Stimulated activated CD8-positive, alpha-beta memory T cell treated with anti-CD3 and anti-CD28 coated beads, Interleukin-2, amount 100 ng/mL, for 1 hour (primary cell): ENCODE measurements at places on chromosomes 16 and 17.

GRCh38 chr17:7951143-7951792, 19.3 kb downstream of the CNTROB start:
- DNase-seq: no peak

GRCh38 chr17:56497132-56497531, 96.4 kb upstream of the NOG start:
- no peak for DNase-seq

DNA sequence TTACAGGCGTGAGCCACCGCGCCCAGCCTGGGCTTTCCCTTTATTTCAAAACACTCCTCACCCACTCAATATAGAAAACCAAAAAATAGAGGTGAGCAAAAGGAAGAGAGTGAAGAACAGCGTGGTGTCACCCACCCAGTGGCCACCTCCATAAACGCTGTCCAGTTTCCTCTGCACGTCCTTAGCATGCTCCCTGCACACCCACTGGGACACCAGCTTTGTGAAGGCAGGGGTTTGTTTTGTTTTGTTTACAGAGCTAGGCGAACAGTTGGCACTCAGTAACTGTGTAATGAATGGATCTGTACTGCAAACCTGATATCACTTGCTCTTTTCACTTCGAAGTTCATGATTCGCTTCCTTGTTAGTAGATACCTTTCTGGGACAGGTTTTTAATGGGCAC, 73.0 kb downstream of the PRKCB start:
- no peak for DNase-seq

DNA sequence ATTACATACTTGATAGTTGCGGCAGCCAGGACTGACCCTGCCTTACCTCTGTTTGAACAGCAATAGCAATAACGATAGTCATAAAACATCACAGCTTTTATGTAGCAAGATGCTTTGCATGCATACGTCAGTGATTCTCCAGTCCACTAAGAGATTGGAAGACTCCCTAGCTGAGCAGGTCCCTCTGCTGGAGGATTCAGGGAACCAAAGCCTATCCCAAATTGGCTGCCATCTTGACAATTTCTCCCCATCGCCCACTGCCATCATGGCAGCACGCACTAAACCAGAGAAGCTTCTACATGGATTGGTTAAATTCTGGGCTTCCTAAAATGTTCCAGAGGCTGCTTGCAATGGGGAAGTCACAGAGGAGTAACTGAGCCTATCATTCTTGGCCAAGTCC, 360.6 kb upstream of the XYLT1 start:
- no peak for DNase-seq

GRCh38 chr17:61505846-61506627, 53.8 kb downstream of the TBX4 start:
- DNase-seq: no peak

DNA sequence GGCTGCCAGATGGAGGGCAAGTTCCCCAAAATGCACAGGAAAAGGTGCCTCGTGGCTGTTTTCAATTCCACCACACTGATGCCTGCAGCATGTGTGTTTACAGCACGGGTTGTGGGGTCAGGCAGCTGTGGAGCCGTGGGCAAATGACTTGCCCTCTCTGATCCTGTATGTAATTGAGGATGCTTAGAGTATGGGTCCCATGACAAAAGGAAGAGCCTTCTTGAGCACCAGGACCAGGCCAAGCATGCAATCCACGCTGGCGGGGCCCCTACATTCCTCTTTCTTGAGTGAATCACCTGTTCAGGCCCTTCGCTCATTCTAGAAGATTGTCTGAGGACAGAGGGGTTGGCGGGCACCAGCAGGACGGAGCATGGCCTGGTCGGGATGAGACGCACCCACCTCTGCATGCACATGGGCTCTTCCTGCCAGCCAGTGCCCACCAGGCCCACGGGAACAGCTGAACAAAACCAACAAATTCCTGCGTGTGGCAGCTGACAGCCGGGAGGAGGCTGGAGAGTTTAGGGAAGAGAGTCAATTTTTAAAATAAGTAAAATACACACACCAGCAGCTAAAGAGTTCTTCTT, 1.4 kb upstream of the CTRB2 start:
- no peak for DNase-seq
